ENCODE measurements at places on chromosomes 1 and 21.

DNA sequence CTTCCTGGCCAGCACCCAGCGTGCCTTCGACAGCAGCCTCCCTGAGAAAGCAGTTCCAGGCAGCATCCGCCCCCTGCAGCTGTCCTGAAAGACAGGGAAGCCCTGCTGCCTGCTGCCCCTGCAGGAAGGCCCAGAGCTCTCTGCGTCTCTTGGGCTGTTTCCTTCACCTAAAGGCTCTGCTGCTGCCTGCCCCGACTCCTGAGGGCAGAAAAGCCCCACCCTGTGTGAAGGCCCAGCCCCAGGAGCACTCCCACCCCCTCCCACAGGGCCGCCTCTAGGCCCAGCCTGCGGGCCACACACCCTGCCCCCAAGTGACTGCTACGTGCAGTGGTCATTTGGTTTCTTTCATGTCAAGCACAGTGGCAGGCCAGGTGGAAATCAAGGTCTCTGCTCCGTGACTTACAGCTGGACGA, 12.4 kb downstream of the RIPK4 start:
- DNase-seq, result no peak

GRCh38 chr1:11525151-11525505, 46.2 kb downstream of the DISP3 start:
- no peak for DNase-seq

DNA sequence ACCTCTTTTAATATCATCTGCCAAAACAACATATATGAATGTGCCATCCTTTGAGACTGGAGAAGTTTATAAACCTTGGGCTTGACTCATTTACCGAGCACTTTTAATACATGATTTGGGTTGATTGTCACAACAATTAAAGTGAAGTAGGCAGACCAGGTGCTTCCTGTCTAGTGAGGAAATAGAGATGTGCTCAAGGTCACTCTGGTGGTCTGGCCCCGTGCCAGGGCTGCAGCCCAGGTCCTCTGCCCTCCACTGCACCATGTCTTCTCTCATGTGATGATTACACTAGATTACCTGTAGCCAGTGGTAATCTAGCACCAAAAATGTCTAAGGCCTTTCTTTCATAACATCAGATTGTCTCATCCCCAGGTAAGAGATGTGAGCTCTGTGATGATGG, 61.8 kb upstream of the LAMC2 start:
- no peak for DNase-seq

DNA sequence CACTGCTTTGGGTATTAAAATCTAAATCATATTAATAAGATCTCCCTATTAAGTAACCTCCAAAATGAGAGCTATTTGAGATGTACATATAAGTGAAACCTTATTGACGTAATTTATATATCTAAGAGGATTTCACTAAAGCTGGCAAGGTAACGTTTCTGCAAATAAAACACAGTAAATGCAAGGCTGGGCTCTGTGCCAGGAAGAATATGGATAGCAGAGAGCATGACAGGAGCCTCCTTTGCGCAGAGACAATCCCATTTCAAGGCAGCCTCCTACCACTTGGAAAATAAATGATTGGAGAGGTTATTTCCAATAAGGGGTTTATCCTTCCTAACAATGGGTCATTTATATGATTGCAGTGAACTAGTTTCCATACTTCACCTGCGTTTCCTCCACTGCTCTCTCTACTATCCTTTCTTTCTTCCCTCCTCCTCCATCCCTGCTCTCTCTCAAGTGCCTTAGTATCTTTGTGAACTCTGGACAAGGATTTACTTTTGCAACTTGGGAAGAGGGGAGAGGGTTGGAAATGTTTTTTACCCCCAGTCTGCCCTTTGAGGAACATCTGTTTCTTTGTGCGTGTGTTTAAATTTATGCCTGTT, 3.0 kb upstream of the NFIA start:
- DNase-seq, result no peak

- DNase-seq, result no peak
Observed at GRCh38 chr1:180199018-180199417, 31.0 kb upstream of the LHX4 start.

GRCh38 chr1:38600286-38600685, 259.3 kb downstream of the RRAGC start:
- no peak for DNase-seq

- DNase-seq, result no peak
Observed at GRCh38 chr1:108038653-108039236, 73.8 kb upstream of the VAV3 start.

DNA sequence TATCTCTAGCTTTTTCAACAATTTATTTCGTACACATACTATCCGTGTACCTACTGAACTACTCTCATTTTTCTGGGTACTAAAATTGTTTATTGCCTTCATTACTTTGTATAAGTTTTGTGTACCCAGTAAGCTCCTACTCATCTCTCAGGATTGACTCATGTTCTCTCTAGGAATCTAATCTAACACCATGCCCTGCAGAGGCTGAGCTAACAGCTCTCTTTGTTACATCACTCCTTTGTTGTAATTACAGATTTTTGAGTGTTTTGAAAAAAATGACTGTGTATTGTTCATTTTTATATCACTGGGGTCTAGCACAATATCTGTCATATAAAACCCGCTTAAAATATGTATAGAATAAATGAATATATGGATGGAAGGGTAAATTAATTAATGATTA, 167.1 kb downstream of the ATP6V1G3 start:
- DNase-seq, result no peak

GRCh38 chr1:210250665-210250997, 18.0 kb downstream of the SERTAD4 start:
- no peak for DNase-seq

DNA sequence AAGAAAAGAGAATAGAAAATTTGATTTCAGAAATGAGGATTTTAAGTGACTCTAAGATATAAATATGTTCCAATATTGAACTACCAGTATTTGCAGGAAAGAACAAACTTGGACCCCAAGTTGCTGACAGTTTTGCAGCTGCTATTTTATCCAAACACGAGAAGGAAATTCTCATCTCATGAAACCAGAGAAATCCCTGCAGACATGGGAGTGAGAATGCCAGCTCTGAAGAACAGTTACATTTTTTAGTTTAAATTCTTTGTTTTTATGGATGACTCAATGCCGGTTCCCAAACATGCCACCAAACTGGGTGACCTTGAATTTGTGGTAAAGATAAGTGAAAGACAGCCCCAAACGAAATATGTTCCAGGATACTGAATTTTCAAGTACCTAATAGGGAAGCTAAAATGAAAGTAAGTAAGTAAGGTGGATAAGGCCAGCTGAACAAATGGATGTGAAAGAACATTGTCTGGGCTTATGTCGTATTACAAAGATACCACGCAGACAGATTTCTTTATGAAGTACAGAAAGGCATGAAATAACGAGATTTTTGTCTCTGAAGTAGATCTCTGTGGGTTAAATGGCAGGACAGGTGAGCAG, 19.9 kb downstream of the TLR5 start:
- no peak for DNase-seq

DNA sequence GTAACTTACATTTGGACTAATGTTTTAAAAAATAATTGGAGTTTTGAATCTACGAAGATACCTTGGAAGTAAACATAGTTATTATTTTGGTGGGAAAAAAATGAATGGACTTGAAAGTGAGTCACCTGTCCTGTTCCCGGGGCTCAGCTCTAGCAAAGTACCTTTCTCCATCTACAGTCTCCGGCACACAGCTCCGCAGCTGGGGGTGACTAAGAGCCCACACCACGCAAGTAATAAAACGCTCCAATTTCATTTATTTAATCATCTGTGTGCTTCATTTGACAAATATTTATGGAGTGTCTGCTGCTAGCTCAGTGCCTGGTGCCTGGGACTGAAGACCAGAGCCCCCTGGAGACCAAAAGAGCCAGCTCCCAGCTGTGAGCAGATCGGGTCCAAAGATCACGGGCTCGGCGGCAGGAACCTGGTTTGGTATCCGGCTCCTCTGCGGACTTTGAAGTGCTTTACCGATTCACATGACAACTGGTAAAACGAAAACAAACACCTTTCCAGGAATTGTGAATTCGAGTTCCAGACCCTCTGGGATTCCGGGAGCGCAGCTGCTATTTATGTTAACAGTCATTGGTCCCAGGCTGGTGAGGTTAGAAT, 1.7 kb upstream of the RIPK4 start:
- DNase-seq, result no peak

DNA sequence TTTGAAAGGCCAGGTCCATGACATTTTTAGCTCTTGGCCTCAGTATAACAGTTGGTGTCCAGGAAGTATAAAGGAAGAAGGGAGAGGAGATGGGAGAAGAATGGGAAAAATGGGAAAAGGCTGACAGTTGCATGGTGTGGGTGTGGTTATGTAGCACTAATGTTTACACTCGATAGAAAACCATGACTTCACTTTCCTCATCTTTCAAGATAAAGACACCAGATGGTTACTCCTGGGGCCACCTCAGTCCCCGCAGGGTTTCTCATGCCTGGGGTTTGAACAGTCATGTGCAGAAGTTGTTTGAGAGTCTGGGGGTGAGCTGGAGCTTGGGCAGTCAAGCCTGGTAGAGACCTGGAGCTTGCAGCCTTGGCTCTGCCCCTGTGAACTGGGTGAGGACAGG, 7.9 kb downstream of the PGBD2 start:
- no peak for DNase-seq

GRCh38 chr1:97489834-97490233, 431.0 kb downstream of the DPYD start:
- DNase-seq, result no peak

- peak; percentile 49 for DNase-seq
Observed at GRCh38 chr1:233295237-233295974, at the start of gene PCNX2. Gene PCNX2, minus strand, starts transcription at chr1:233295725. Its CDS starts 247 bp downstream, at chr1:233295478.

DNA sequence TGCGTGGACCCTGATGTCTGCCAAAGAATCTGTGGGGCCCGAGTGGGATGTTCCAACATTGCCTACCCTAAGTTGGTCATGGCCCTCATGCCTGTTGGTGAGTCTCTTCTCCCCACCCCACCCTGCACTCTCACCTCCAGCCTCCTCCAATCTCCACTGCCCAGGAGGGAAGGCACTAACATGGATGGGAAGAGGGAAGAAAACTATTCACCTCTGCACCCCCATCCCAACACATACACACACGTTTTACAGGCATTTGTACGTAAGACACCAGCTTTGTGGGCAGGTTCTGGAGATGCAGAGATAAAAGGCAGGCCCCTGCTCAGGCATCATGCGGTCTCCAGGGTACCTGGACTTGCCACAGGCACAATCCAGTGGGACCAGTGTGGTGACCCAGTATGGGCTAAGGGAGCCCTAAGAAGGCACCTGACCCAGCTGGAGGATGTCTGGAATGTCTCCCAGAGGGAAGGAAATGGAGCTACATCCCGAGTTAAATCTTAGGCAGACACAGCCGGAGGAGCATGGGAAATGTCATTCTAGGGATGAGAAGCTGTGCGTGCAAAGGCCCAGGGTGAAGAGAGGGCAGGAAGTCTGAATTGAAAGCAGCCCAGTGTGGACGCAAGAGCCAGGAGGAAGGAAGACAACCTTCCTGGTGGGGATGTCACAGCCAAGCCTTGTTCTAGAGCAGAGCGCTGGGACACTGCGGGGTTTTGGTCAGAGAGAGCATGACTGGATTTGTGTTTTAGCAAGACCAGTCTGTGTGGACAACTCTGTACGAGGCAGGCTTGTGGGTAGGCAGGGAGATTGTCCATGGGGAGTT, 11.4 kb downstream of the SLC5A9 start:
- DNase-seq, result no peak

- no peak for DNase-seq
Observed at GRCh38 chr1:204616641-204617040, 68.9 kb downstream of the LRRN2 start.

DNA sequence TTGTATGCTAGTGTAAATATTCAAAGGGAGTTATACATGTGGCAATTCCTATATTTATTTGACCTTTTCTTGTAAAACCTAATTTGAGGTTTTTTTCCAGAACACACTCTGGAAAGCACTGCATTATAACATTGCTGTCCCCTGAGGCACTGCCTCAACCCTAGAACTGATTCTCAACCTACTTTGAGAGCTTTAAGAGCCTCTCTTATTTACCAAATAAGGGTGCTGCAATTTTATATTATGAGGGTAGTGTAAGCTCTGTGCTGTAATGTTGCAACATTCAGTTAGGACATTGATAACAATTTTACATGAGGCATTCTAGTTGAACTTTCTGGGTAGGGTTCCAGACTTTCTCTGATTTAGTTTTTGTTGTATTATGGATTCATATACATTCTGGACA, 302.2 kb upstream of the DEPDC1 start:
- no peak for DNase-seq

DNA sequence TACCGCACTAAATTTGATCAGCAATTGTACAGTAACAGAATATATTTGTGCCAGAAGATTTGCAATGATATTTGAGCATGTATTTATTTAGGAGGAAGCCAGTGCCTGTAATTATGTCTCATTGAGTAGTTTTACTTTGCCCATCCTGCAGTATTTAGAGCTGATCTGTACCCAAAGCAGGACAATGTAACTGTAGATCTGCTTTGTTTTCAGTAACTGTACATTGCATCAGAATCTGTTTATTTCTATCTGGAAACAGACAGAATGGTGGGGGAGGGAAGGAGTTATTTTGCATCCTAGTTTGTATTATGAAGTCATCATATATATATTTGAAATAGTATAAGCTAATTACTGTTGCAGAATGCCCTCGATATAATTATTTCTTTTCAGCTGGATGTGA, 36.2 kb upstream of the LRRC8C start:
- no peak for DNase-seq

- DNase-seq, result no peak
Observed at GRCh38 chr1:16091296-16091695, 17.8 kb upstream of the FAM131C start.

- DNase-seq, result no peak
Observed at GRCh38 chr1:108075055-108075454, 110.1 kb upstream of the VAV3 start.

DNA sequence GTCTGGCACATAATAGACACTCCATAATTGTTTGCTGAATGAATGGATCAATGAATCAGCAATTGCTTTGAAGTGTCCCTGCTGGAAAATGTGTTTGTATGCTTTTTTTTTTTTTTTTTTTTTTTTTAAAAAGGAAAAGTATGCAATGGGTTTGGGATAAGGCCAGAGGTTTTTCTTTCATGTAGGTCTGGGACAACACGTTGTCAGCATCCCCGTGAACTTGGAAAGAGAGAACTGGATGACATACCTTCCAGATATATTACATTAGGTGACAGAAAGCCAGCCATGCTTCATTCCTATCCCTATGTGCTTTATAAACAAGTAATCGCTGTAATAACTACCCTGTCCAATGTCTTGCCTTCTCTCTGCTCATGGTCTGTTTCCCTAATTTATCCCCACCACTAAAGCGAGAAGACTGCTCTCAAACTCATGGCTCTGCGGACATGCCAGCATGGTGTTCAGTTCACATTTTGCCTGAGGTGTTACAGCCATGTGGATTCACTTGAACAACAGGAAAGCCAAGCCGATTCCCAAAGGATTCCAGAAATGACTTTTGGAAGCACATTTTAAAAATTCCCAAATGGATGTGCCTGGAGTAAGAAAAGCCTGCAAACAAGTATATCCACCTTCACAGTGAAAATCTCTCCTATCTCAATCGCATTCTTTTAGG, 34.8 kb upstream of the GREM2 start:
- DNase-seq, result no peak
